ENCODE measurements at places on chromosomes 4 and X.

DNA sequence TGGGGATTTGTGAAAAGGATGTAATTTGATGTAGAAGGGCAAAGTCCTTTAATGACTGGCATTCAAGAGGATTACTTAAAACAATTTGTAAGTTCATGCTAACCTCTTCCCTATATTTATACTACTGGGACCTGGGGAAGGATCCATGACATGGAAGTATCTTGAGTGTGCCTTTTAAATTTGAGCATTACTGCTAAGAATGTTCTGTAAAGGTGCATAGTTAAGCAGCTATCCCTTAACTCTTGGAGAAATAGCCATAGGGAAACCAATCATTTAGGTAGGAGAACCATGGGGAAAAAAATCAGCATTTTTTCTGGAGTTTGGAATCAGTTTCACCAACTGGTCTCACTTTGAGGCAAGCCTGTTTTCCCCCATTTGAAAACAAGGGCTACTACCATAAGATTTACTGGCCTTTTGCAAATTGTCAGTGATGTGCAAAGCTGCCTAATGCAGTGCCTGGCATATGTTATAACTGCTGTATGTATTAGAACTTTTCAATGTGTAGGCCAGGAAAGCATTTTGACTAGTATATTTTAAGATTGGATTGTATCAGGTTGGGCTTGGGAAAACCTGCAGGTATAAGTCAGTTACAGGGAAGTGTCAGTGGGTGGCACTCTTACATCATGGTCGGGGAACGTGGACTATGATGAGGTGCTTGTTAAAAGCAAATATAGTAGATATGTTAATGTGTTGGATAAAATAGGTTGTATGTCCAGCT is 72.1 kb downstream of the PRSS12 start:
- DNase-seq: no peak

- no peak for DNase-seq
Observed at GRCh38 chrX:153624196-153625091, 22.6 kb upstream of the DUSP9 start.

GRCh38 chr4:79604152-79604551 is 196.1 kb upstream of the GK2 start:
- no peak for DNase-seq

GRCh38 chr4:111323916-111324315 is 701.0 kb upstream of the PITX2 start:
- DNase-seq: no peak

DNA sequence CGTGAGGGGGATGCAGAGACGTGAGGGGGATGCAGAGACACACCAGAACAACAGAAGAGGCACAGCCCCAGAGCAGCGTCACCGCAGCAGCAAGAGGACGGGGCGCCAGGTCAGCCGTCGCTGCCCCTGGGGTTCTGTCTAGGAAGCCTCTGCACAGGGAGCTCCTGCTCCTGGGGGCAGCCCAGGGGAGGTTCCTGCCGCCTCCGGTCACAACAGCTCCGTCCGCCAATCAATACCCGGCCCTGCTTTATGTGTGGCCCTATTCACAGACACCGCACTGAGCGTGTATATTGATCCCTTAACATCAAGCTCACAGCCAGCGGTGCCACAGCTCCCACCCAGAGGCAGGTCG is 69.6 kb downstream of the FAM53A start:
- DNase-seq: no peak
